ENCODE measurements at places on chromosomes 4 and X.

DNA sequence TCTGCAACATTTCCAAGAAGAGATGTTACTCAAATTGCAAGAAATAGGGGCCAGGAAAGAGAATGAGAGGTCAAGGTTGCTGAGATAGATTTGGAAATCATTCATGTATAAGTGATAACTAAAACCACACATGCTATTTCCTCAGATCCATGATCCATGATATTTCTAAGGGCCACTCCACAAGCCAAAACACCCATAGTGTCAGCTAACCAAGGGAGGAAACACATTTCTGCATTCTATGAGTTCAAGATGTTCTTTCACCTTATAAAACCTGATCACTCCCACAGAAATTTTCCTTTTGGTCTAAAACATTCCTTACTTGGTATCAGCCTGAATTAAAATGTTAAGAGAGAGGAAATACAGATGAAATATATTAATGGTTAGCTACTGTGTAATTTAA, 47.2 kb downstream of the TBCK start:
- DNase-seq: no peak

DNA sequence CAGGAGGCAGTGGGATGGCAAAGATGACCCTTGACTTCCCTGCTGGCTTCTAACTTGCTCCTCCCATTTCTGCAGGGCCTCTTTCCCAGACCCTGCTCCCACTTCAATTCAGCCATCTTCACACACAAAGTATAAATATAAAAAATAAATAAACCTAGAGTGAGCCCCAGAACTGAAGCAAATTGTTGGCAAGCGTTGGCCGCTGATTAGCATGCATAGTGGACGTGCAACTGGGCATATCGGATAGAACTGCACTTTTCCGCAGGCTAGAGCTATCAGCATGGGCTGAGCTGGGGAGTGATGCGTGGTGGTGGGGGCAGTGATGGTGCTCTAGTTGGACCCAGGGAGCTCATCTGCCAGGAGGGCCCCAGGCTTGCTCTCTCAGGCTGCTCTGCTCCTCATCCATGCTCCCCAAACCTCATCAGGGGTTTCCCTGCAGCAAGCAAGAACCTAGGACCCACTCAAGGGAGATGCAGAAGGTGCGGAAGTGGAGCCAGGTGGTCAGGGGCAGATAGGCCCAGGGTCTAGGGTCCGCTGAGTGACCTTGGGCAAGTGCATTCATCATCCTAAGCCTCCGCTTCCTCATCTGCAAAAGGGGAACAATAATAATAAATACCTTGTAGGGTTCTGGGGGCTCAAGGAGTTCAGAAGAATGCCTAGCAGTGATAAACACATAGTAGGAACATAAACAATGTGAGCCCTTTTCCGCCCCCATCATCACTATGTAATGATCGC, 146.8 kb upstream of the PJA1 start:
- DNase-seq: no peak

DNA sequence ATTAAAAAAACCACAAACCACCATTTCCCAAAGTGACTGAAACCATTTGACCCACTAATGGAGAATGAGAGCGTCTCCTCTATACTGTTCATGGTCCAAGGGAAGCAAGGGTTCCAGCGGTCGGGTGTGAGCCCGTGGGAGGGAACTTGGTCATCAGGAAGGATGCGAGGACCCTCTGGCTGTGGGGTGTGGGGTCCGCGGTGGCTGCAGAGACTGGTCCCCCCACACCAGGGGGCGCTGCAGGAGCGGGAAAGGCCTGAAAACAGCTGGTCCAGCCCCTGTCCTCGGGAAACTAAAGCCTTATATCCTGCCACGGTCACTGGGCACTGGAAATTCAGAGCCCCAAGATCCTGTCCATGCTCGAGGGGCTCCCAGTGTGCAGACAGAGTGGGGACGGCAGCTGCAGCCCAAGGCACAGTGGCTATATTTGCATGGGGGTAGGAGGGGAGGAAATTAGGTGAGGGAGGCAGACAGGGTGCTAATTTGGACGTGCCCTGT, 4.3 kb downstream of the BLOC1S4 start:
- DNase-seq: peak; percentile 89

DNA sequence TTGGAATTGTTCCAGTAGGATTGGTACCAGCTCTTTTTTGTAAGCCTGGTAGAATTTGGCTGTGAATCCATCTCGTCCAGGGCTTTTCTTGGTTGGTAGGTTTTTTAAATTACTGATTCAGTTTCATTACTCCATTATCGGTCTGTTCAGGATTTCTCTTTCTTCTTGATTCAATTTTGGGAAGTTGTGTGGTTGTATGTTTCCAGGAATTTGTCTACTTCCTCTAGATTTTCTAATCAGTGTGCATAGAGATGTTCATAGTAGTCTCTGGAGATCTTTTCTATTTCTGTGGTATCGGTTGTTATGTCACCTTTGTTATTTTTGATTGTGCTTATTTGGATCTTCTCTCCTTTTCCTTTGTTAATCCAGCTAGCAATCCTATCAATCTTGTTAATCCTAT, 248.7 kb downstream of the ARHGAP10 start:
- DNase-seq: no peak

GRCh38 chrX:52870046-52870445, 2.2 kb upstream of the XAGE3 start:
- DNase-seq: no peak

DNA sequence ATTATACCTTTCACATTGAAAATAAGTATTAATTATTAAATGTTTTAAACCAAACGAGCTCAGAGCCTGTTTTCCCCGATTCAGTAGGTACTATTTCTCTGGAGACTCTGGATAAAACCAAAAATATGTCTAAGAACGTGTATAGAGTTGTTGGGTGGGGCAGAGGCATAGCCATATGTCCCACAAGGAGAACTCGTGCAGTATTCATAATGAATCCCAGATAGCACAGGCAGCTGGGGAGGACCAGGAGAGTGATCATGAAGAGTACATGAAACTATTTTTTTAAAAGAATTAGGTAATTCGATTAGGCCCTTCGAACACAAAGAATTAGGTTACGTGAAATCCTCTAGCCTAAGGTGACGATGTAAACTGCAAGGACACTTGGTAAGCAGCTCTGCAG, 76.1 kb downstream of the CLDN22 start:
- no peak for DNase-seq

DNA sequence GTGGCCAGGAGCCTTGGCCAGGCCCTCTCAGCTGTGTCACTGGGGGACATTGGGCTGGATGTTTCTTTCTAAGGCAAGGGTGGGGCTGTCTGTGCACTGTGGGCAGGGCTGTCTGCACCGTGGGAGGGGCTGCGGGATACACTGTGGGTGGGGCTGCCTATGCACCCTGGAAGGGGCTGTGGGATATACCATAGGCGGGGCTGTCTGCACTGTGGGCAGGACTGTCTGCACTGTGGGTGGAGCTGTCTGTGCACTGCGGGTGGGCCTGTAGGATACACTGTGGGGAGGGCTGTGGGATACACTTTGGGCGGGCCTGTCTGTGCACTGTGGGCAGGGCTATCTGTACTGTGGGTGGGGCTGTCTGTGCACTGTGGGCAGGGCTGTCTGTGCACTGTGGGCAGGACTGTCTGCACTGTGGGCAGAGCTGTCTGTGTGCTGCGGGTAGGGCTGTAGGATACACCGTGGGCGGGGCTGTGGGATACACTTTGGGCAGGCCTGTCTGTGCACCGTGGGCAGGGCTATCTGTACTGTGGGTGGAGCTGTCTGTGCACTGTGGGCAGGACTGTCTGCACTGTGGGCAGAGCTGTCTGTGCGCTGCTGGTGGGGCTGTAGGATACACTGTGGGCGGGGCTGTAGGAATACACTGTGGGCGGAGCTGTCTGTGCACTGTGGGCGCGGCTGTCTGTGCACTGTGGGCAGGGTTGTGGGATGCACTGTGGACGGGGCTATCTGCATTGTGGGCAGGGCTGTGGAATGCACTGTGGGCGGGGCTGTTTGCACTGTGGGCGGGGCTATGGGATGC, 31.1 kb downstream of the ACOX3 start:
- peak; percentile 44 for DNase-seq

- no peak for DNase-seq
Measured at GRCh38 chrX:84611843-84612636, 109.8 kb upstream of the HDX start.

- DNase-seq: no peak
Measured at GRCh38 chr4:141713771-141714445, 77.5 kb downstream of the IL15 start.

GRCh38 chr4:54004463-54004862, 59.9 kb downstream of the CHIC2 start:
- DNase-seq: no peak

DNA sequence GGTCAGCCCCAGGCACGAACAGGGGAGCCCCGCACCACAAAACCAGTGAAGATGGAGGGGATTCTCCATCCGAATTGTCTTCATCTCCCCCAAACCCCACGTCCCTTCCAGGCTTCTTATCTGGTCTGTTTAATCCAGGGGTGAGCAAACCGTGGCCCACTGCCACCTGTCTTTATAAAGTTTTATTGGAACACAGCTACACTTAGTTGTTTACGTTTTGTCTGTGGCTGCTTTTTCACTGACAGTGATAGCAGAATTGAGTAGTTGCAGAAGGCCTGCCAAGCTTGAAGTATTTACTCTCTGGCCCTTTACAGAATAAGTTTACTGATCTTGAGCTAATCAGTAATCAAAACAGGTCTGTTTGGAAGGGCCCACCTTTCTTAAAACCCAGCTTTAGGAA, 324.0 kb downstream of the ARHGAP10 start:
- no peak for DNase-seq

GRCh38 chr4:72886602-72887001, 182.9 kb downstream of the COX18 start:
- DNase-seq: no peak

- DNase-seq: no peak
Measured at GRCh38 chr4:124191329-124191728, 521.2 kb downstream of the ANKRD50 start.

GRCh38 chr4:128603081-128603480, 206.4 kb upstream of the JADE1 start:
- no peak for DNase-seq

- DNase-seq: no peak
Measured at GRCh38 chrX:7771788-7772438, 71.1 kb upstream of the VCX start.

DNA sequence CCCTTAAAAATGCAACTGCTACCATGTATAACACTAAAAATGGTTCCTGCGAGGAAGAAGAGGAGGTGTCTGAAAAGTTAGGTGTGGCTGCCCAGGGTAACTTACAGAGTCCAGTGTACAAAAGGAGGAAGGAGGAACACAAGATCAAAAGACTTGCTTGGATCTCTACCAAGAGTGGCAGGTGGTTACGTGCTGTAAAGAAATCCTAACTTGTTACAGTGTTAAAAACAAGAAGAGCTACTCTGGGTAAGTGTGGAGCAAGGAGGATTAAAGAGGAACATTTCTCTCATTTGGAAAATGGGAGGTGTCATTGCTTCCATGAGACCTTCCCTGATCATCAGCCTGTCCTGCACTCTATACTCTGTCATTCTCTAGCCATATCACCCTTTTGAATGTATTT, 242.0 kb downstream of the PTTG2 start:
- no peak for DNase-seq

DNA sequence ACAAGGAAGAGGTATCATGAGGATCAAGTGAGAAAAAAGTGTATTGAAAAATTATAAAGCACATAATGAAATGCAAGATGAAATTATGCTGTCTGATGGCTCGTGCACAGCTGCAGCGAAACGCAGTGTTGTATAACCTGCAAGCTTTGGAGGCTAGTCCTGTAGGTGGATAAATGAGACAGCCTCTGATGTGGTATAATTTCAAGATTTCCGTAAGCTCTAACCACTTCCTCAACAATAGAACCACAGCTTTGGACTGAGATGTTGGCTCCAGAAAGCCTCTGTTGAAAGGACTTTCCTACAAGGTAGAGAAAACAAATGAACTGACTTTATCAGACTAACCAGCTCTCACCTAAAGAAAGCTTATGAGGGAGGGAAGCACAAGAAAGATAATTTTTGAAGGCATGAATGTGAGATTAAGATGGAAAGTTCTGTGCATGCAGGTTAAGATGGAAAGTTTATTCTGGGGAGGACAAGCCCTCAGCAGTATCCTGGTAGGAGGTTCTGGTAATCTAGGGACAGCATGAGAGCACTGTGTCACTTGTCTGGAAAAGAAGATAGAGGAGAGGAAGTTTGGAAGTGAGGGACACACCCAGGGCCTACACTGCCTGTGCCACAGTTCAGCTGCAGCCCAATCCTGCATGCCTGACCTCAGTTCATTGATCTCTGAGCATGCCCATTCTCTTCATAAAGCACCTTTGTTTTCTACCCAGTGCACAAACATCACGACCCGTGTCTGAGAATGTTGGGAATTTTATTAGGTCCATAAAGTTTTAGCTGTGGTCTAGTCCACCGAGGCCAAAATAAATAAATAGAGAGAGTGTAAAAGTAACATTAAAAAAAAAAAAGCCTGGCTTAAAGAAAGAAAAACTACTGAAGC, 161.5 kb upstream of the SFRP2 start:
- DNase-seq: no peak

- no peak for DNase-seq
Measured at GRCh38 chr4:186939766-186940165, 216.1 kb upstream of the FAT1 start.

DNA sequence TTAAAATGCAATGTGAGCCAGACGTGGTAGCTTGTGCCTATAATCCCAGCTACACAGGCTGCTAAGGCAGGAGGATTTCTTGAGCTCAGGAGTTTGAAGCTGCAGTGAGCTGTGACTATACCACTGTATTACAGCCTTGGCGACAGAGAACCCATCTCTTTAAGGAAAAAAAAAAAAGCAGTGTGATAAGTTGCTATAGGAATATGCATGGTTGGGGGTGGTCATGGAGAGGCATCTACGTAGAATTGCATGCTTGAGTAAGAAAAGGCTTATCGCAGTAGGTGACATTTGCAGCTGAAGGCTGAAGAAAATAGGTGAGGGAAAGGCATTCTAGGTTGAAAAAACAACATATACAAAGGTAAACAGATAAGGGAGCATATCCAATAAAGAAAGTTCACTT, 4.1 kb downstream of the DIAPH2 start:
- no peak for DNase-seq

DNA sequence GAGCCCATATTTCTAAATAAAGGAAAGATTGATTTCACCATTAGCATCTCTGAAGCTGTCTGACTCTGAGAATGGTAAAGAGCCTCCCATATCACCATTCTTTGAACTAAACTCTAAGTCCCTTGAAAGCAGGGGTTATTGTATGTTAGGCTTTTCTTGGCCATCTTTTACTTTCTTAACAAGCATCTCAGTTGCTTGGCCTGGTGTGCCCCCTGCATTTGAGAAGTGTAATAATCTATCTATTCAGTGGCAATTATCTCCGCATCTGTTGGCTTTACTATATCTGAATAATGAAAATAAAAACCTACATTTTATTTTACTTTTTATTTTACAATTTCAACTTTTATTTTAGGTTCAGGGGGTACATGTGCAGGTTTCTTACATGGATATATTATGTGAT, 128.3 kb upstream of the ARMCX2 start:
- DNase-seq: no peak

GRCh38 chr4:1726146-1726934, 5.0 kb downstream of the TACC3 start:
- DNase-seq: peak; percentile 92

GRCh38 chrX:129316461-129316860, 206.8 kb downstream of the SMARCA1 start:
- DNase-seq: no peak

- DNase-seq: no peak
Measured at GRCh38 chr4:152590179-152591031, 54.5 kb upstream of the FBXW7 start.

- no peak for DNase-seq
Measured at GRCh38 chr4:121777625-121778024, 12.7 kb upstream of the SMIM43 start.

- no peak for DNase-seq
Measured at GRCh38 chr4:98518559-98519267, 139.7 kb downstream of the TSPAN5 start.

GRCh38 chr4:7612311-7612897, 177.7 kb upstream of the PSAPL1 start:
- no peak for DNase-seq

GRCh38 chr4:170079981-170080380, 9.8 kb downstream of the AADAT start:
- no peak for DNase-seq
